Hematopoietic multipotent progenitor cell treated with erythropoietin and hydrocortisone succinate and interleukin-3 and kit ligand, for 4 days (in vitro differentiated cells): ENCODE measurements at places on chromosomes 5 and 9.

DNA sequence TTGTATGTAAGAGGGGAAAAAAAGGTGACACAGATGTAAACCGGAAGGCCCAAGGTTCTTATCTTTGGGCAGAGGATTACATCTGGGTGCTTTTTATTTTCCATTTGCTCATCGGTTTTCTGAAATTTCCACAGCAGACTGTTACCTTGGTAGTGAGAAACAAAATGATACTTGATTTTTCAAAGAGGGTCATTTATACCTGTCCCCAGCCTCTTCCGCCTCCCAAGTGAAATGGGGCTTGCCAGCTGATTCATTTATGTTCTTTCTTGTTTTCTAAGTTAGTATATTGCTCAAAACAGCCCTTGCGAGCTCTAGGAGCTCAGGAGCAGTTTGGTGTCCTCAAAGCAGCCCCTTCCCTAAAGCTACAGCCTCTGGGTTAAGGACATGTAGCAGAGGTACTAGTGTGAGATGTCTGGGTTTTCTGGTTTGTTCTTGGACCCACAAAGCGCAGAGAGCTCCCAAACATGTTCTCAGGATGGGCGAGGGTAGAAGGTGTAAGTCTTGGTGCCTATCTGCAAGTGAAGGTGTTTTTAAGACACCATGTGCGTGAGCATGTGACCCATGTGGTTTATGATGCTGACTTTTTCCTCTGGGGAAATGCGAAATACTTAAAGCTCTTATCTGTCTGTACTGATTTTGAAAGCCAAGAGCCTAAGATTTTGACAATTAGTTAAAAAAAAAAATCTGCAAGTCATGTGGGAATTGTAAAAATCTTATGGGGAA is 38.3 kb downstream of the DAPK1 start:
- DNase-seq: peak; percentile 53

DNA sequence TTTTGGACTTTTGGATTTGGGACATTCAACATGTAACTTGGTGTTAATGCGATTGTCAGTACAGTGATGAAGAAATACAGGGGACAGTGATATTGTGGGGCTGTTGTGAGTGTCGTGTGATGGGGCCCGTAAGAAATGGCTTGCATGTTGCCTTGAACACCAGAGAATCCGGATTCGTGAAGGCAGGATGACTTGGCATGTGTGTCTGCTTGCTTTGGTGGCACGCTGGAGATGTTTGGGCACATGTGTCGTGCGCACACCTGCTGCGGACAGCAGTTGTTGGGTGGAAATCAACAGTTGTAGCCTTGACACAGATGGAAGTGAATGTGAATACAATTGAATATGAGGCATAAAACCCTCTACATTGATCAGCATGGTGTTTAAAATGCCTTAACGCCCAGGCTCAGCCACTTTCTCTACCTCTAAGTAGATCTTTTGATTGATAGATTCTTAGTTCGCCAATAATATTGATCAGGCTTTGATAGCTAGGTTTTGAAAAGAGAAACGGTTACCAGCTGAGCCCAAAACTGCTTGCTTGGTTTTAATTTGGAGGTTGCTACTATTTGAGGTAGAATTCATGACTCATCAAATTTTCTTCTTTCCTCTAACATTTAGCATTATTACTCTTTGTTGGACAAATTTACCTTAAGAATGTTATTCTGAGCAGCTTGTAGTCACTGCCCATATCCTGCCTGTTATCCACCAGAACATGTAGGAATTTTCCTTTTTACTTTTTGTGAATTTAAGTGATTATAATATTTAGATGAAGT is 94.4 kb downstream of the TRIO start:
- DNase-seq: no peak

DNA sequence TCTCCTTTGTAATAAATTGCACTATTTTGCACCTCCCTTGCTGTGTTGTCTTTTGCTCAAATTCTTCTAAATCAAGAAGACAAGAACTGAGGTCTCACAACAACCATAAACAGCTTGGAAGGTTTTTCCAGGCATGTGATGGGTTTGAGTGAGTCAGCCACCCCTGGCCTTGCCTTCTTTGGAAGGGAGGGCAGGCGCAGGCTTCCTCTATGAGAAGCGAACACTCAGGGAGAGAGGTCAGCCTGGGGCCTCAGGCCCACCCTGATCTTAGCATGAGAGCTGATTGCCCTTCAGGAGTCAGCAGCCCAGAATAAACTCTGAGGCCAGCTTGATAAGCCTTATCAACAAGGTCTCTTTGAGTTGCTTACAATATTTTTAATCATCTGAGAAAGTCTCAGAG is 31.6 kb downstream of the S1PR3 start:
- no peak for DNase-seq

GRCh38 chr5:54616518-54617220 is 99.1 kb downstream of the SNX18 start:
- peak; percentile 55 for DNase-seq

GRCh38 chr5:43038496-43038989 is 1.6 kb downstream of the ANXA2R start:
- DNase-seq: peak; percentile 67

GRCh38 chr9:137879566-137880150 is 2.1 kb downstream of the CACNA1B start:
- DNase-seq: no peak

GRCh38 chr5:140169410-140169809 is 5.6 kb upstream of the CYSTM1 start:
- no peak for DNase-seq

GRCh38 chr5:86689103-86689729 is 71.5 kb downstream of the COX7C start:
- no peak for DNase-seq

- no peak for DNase-seq
Measured at GRCh38 chr9:114290561-114290986, 32.3 kb upstream of the ORM1 start.

DNA sequence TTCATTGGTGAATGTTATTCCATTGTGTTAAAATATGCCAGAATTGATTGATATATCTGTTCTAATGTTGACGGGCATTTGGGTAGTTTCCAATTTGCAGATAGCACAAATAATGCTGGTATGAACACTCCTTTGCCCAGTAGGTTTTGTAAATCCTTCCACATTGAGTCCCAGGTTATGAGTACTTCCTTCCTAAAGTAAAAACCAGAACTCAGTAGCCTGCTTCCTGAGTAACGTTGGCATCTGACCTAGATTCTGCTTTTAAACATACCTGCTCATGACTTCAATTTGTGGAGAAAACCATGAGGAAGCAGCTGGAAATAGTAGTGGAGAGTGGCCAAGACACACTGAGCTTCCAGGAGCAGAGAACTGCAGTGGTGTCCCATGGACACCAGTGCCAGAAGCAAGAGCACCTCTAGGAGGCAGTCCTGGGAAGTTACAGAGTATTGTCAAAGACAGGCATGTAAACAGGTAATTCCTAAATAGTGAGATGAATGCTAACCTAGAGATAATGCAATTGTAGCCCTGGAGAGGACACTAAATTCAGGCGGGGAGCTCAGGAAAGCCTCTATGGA is 24.3 kb upstream of the RASGRF2 start:
- DNase-seq: peak; percentile 5

- DNase-seq: no peak
Measured at GRCh38 chr9:100020121-100020795, 78.5 kb downstream of the ERP44 start.

DNA sequence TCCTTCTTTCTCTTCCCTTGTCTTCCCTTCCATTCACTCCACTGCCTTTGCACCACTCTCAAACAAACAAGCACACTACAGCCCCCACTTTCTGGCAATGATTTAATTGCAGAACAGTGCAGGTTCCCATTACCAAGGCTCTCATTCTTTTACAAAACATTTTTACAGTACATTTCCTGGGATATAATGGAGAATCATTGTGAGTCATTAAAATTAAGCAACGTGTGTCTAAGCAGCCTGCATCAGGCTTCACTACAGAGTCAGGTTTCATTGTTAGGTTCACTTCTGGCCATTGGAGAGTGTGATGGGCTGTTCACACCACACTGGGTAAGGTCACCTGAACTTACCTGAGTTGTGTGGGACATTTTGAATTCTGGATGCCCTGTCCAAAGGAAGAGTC is 303.5 kb downstream of the TRIM32 start:
- no peak for DNase-seq

DNA sequence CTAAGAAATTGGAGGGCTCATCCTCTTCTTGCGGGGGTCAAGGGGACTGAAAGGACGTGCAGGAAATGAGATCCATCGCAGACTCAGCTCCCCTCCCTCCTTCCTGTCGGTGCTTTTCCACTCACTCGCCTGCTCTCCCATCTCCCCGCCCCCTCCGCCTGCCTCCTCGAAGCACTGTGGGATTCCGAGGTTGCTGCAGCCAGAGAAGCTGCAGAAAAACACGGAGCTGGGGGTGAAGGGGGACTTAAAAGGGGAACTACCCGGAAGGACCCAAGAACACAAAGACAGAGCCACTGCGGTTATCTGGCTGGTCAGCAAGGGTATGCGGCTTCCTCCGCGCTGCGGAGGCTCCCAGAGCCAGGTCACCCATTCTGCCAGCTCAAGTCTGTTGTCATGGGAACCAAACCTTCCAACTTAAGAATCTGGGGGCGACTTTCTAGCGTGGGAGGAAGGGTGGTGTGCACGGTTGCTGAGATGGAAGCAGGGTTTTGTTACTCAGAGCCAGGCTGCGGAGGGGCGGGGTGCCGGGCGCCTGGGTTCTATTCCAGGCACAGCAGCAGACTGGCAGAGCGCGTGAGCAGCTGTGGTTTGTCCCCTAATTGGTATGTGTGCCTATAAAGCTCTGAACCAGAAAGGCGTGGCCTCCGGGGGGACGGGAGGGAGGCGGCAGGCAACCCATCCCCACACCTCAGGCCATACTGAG is 24.9 kb downstream of the PCDHGC5 start:
- DNase-seq: peak; percentile 91
